ENCODE measurements at places on chromosomes 5 and 9.

GRCh38 chr5:100517301-100517974 is 17.7 kb upstream of the FAM174A start:
- DNase-seq, result no peak

GRCh38 chr5:150559701-150560100 is 51.8 kb downstream of the NDST1 start:
- DNase-seq, result no peak

GRCh38 chr5:115325296-115325959 is 29.0 kb upstream of the CCDC112 start:
- no peak for DNase-seq

DNA sequence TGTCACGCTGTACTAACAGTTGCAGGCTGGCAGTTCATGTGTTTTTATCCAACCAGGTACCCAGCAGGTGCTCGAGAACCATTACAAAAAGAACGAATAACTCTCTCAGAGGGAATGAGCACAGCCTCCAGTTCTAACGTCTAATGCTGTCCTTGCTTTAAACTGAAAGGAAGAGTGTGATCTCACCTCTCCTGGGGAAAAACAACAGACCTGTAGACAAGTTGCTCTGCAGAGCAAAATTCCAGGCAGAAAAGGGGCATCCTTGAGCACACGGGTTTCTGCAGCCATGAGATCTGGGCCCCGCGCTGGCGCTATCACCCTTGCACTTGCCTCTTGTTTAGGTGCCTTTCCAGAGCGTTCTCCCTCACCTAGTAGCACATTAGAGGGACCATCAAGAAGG is 92.5 kb upstream of the DNAH5 start:
- no peak for DNase-seq

DNA sequence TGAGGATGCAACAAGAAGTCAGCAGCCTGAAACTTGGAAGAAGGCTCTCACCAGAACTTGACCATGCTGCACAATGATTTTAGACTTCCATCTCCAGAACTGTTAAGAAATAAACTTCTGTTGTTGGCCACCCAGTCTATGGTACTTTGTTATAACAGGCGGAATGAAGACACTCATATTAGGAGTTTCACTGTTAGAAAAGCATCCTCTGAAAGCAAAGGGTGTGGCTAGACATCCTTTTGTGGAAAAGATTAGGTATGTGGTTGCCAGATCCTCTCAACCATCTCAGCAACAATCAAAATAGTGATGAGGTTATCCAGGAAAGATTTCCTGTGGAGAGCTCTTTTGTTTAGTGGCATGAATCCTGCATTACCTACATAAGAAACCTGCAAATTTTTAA is 20.7 kb downstream of the ITGA2 start:
- DNase-seq, result no peak

- DNase-seq, result peak; percentile 81
Measured at GRCh38 chr5:5492087-5492933, 69.8 kb downstream of the ICE1 start.

DNA sequence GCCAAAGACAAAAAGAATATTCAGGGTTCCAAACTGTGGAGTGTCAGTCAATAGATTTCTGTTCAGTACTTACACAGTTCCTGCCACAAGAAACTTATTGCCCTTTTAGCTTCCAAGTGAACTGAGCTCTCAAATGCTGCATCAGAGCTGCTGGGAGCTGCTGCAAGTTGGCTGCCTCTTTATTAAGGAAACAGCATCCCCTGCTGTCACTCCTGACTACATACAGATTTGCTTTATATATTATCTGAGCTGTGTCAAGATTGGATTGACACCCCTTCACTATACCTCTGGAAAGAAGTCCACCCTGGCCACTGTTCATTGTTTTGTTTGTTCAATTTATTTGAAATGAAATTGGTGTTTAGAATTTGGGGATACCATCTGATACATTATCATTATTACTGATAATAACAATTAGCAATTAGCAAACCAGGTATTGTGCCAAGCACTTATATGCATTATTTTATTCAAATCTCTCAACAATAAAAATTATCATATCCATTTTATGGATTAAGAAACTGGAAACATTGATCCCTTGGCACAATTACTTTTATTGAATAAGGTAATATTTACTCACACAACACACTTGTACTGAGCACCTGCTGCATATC is 16.4 kb upstream of the C5orf58 start:
- peak; percentile 40 for DNase-seq

DNA sequence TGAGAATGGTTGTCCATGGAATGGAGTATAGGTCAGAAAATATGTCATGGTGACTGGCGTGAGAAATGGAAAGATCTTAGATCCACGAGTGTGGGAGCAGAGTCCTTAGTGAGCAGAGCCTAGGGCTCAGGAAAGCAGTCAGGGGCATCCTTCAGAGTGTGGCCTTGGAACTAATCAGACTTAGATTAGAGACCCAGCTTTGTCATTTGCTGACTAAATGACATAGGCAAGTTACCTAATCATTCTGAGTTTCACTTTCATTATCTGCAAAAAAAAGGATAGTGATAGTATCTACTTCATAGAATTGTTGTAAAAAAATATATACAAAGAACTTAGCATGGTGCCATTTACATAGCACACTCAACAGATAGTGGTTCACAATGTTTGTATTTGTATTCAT is 24.3 kb upstream of the SLIT3 start:
- DNase-seq, result no peak

GRCh38 chr9:129237803-129238202 is 59.7 kb upstream of the IER5L start:
- no peak for DNase-seq

DNA sequence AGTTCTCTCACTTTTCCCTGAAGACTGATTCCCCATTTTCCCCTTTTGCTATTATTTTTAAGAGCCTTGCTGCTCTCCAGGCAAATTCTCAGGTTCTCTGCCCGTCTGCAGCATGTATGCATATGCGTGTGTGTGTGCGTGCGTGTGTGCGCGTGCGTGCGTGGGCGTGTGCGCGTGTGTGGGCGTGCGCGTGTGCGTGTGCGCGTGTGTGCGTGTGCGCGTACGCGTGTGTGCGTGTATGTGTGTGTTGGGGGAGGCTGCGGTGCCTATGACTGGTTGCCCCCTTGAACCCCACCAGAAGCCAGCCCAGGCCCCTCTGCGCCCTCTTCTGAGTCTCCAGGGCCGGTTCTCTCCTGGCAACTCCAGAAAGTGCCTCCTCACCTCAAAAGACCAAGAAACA is 987 bp upstream of the FOXI1 start:
- no peak for DNase-seq

DNA sequence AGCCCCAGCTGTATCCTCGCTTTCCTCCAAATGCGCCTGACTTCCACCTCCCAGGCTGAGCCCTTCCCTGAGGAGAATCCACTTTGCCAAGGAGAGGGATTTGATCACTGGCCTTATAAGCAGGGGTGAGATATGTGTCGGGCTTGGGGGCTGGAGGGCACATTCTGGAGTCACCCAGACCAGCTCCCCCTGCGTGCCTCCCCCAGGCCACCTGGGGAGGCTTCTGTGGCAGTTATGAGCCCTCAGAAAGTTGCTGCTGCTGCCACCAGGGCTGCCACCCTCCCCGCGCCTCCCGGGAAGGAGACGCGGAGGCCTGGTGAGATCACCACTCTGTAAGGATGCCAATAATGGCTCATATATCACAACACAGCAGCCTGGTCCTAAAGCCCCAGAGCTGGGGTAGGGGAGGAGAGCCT is 211.5 kb downstream of the PAPPA start:
- DNase-seq, result no peak

DNA sequence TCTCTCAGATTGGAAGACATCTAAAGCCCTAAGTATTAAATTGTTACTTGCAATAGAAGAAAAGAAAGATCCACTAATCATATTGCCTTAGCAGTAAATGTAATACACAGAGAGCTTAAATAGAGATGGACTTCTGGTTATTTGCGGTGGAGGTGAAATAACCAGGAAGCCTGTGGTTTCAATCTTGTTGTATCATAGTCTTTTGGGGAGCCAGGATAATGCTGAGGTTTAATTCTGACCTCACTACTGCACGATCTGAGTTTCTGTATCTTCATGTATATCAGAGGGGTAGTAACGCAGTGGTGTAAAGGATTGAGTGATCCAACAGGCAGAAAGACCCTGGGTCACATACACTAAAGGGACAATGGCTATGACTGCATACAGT is 71.7 kb downstream of the ANKRD55 start:
- no peak for DNase-seq

DNA sequence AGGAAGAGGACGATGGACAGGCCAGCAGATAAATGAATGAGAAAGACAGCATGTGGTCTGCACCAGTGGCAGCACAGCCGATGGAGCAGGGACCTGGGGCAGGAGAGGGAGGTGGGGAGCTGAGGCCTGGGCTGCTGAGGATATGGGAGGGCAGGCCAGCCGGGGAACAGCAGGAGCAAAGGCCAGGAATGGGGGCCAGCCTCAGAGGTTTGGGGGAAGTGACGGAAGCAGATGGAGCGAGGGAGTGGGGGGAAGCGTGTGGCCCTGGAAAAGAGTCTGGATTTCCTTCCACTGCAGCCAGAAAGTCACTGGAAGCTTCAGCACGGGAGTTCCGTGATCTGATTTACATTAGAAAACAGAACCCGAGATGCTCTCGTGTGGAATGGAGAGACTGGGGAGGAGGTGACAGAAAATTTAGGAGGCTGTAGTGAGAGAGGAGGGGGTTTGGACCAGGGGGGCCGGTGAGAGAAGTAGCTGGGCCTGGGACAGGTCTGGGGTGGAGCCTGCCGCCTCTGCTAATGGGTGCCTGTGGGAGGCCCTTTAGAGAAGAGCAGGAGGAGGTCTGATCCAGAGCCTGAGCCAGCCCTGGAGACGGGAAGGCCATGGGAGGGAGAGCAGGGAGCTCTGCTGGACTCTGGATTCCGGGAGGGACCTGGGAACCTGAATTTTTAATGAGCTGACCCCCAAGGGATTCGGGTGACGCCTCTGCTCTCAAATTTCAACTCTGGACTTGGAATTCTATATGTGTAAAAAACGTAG is 65.4 kb downstream of the TSPAN17 start:
- no peak for DNase-seq

GRCh38 chr9:111662576-111663300 is 1.3 kb downstream of the GNG10 start:
- peak; percentile 79 for DNase-seq

- DNase-seq, result no peak
Measured at GRCh38 chr9:100108559-100108958, 9.5 kb downstream of the INVS start.

- DNase-seq, result peak; percentile 53
Measured at GRCh38 chr5:149345892-149346222, 558 bp downstream of the GRPEL2 start.

DNA sequence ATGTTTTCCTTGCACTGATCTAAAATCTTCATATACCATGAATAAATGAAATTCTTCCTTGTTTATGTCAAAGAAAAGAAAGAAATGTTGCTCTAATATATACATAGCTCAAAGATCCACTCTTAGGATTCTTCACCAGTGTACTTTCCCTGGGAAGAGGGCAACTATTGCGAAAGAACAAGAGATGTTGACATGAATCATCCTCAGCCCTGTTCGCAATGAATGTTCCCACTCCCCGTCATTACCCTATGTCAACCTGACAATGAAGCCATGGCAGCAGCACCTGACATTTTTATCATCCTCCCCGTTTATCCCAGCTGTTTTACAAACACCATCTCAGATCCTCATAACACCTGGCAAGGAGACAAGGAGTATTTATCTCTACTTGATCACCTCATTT is 409.1 kb upstream of the GRIA1 start:
- no peak for DNase-seq

GRCh38 chr9:15111071-15111470 is 195.9 kb downstream of the TTC39B start:
- no peak for DNase-seq

DNA sequence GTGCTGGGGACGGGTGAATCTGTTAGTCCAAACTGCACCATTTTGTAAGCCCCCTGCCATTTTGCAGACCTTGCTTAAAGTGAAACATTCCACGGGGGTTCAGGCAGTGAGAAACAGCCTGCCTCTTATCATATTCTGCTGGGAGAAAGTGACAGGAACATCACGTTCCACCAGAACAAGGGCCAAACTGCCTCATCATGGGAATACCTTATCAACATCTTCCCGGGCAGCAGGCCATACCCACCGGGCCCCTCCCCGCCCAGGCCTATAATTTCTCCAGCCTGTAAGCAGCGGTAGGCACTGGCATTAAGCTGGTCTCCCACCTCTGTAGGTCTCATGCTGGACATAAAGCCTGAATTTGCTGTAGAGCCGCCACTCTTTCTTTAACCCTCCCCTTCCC is 1.5 kb upstream of the CFAP77 start:
- DNase-seq, result no peak

GRCh38 chr5:66273121-66273520 is 129.0 kb downstream of the SREK1 start:
- DNase-seq, result no peak

GRCh38 chr9:74940600-74940999 is 12.1 kb downstream of the C9orf40 start:
- no peak for DNase-seq

GRCh38 chr9:70463877-70464276 is 49.4 kb upstream of the KLF9 start:
- DNase-seq, result no peak

GRCh38 chr5:76456258-76456657 is 53.2 kb downstream of the IQGAP2 start:
- DNase-seq, result no peak

GRCh38 chr5:169988947-169989346 is 8.7 kb upstream of the INSYN2B start:
- DNase-seq, result no peak

GRCh38 chr9:17571825-17572224 is 7.0 kb upstream of the SH3GL2 start:
- no peak for DNase-seq

GRCh38 chr5:77768978-77769377 is 7.2 kb downstream of the TBCA start:
- no peak for DNase-seq

- no peak for DNase-seq
Measured at GRCh38 chr5:125233944-125234343, 487.5 kb upstream of the ZNF608 start.

DNA sequence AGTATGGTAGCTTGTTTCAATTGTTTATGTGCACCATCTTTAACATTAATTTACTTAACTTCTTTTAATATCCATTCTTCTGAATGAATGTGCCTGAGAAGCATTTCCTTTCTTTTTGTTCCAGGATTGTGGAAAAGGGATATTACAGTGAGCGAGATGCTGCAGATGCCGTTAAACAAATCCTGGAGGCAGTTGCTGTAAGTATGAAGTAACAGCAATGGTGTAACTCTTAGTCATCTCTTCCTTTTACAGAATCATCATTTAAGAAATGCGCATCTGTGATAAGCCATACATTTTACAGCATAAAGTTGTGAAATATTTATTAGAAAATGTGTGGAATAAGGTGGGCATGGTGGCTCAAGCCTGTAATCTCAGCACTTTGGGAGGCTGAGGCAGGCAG is 117.7 kb downstream of the STARD4 start:
- no peak for DNase-seq

GRCh38 chr5:122751293-122751782 is 23.5 kb upstream of the SNX2 start:
- no peak for DNase-seq

GRCh38 chr5:14595189-14595588 is 13.6 kb downstream of the OTULINL start:
- DNase-seq, result no peak

DNA sequence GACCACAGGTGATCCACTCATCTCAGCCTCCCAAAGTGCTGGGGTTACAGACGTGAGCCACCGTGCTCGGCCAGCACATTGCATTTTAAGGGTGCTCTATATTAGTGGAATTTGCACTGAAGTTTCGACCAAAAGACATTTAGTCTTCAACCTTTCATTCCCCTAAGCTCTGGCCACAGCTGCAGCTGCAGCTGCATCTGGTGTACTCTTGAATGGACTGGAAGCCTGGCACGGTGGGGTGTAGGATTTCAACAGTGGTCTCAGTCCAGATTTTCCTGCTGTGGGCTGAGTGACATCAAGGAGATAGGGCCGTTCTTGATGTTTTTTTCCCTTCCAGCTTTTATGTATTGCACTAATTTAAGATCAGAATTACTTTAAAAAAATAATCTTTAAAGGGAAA is 255.2 kb downstream of the PDZD2 start:
- DNase-seq, result no peak
